ENCODE measurements at places on chromosomes 4 and X.

DNA sequence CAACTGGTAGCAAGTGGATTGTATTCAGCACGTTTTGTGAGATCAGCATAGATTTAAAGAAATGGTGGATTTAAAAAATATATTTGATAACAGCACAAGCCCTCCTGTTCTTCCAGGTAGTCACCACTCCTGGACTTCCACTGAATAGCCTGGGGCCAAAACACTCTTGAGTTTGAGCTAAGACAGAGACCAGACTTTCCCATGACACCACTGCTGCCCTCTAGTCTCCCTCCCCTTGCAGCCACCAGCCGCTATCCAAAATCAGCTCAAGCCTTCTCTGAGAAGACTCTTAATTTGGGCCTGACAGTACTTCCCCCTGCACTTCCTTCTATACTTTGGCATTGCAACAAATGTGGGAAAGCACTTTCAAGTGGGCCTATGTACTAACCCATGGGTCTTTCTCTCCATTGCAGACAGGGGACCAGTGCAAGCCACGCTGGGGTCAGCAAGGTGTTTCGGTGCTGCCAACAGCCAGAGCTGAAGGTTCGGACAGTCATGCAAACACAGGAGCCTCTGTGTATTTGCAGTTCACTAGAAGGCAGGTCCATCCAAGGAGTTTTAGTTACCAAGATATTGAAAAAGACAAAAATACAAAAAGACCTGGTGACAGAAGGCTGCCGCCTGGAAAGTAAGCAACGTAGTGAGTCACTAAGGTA, 40.5 kb upstream of the KLHL13 start:
- no peak for DNase-seq

DNA sequence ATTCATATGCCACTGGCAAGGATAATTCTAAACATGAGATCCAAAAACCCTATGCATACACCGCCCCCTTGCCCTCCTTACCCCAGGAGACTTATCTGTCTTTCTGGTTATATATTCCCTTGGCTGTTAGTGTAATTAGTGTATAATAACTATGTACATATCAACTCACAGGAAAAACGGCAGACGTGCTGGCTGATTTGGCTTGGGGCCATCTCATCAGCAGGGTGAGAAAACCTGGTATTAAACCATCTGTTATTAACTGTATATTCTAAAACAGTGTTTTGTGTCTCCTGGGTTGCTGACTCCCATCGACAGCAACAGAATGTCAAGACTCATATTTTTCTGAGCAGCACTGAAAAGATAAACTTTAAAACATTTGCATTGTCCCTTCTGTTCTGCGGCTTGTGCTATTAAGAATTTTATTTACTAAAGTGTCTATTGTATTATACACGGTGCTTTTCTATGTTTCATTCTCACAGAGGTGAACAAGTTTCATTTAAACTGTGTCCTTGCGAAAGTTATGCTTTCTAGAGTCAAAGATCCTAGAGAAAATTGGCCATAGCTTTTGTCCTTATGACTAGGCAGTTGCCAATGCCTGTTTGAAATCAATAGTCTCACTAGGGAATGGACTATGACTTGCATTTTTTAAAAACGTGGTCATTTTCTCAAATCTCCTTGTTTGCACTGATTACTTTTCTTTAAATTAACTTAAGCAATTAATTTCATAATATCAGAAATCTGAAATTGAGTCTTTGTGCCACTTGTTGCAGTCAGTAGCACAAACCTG, 211.5 kb upstream of the MID1 start:
- no peak for DNase-seq

DNA sequence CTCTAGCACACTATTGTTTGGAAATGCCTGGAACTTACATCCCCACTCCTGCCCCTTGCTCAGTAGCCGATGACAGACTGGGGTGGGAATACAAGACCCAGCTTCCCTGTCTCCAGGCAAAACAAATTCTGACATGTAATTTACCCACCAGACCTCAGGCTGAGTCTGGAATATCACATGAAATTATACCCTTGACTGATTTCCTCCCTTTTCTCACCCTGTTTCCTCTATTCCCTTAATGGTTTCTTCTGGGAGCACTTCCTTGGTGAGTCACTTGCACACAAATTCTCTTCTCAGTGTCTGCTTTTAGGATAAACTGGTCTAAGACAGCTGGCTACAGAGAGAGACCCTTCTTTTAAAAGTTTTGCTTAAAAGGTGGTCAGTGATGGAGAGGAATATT, 65.8 kb upstream of the DIPK2B start:
- no peak for DNase-seq

DNA sequence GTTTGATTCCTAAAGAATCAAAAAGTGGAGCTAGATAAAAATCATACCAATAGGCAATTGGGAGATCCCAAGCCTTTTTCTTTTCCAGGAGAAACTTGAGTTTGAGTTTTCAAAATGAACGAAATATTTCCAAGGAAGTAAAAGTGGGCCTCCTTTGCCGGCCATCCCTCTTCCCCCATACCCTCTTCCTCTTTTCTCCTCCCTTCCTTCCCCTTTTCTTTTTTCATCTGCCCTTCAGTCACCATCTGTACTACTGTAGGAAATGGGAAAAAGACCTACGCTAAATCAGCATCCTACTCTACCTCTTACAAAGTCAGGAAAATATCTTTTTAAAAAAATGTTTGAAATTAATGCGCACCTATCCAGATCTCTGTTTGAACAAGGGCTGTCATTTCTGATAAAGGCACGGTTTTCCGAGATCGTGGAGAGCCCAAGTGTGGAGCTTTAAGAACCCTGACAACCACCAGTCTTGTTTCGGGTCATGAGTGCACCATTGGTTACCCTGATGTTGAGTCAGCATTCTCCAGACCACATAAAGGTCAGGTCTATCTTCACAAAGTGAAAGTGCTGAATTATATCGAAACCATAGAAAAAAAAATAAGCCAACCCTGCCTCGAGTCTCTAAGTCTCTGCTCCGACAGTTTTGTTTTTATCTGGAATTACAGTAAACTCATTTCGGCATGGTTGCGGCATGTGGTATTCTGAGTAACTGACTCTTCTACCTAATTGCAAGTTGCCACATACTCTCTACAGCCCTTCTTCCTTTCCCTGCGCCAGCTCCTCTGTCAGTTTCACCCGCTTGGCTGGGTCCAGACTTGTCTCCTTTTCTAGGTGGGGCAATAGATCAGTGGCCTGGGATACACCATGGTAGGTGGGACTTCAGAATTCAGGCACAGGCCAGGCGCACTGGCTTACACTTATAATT, 140.2 kb upstream of the KLF3 start:
- no peak for DNase-seq

- no peak for DNase-seq
Measured at GRCh38 chr4:9980898-9981297, 40.4 kb downstream of the SLC2A9 start.

- peak; percentile 4 for DNase-seq
Measured at GRCh38 chrX:7088968-7089615, 58.4 kb upstream of the STS start.

All from stimulated activated CD8-positive, alpha-beta memory T cell treated with anti-CD3 and anti-CD28 coated beads, Interleukin-4, amount 100 ng/mL, for 1 hour (primary cell).